ENCODE measurements at places on chromosomes 6 and 20.

DNA sequence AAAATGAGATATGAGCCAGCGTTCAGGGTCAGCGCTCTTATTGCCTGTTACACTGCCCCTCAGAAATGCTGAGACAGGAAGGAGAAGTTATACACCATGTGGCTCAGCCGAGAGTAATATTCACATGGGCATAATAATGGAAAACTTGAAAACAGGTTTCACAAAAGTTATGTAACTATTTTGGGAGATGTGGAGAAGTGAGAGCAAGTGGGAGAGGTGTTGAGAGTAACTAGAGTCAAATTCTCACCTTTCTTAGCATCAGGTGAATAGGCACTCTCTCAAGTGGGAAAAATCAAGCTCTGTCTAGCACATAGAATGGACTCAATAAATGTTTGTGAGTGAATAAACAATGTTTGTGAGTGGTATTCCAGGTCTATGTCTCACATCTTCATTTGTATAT is 94.5 kb downstream of the TBX18 start:
- no peak for DNase-seq

- no peak for DNase-seq
Measured at GRCh38 chr6:132954222-132954621, 139.9 kb downstream of the RPS12 start.

DNA sequence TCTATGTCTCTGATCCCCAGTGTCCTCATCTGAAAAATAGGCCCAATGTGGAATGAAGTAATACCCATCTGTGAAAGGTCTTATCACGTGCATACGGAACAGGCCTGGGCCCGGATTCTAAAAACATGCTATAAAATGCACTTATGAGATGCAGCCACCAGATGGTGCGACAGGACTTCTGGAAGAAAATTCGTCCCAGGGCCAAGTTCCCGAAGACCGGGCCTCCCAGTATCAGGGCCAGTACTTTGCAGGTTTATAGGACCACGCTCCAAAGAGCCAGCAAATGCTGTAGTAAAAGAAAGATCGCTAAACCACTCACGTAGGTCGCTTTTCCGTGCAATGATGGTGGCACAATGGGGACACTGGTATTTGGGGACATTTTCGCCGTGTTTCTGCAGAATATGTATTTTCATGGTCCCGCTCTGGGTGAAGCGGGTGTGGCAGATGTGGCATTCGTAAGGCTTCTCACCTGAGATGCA is 10.6 kb downstream of the CTCFL start:
- no peak for DNase-seq

GRCh38 chr20:45911486-45912343 is at the start of gene PLTP:
Gene PLTP, minus strand, starts transcription at chr20:45912155. Its CDS starts 703 bp downstream, at chr20:45911452.
- DNase-seq, result no peak

DNA sequence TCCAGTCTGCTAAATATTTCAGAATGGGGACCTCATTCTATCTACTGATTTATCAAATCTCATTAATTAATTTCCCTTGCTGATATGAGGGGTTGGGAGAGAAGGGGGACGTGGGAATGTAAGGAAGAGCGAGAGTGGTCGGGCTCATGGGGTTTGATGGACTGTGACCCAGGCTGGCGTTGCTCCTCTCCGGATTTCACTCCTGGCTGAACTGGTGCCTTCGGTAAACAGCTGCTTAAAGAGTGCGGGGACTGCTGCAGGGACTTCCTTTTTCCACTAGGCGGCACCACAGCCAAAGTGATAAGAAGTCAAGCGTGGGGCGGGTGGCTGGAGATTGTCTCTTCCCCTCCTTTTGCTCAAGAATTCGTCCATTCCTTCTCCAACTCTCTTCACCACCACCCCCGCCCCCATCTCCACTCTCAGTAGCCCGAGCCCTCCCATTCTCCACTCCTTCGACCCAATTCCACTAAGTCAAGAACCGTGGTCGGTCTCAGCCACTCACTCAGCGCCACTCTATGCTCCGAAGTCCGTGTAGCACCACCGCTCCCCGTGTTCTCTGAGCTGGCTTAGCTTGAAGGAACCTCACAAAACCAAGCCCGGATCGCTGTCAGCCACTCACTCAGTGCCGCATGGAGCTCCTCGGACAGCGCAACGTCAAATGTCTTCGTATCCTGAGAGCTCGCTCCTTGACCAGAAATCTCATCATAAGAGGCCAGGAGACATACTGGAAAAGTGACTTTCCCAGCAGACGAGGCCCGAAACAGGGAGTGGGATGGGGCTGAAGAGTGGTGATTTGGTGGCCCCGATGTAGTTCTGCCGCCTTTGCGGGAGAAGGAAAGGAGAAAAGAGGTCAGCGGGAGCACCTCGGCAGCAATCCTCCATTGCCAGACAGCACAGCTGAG is 9.7 kb downstream of the TRIM31 start:
- DNase-seq, result peak; percentile 79

DNA sequence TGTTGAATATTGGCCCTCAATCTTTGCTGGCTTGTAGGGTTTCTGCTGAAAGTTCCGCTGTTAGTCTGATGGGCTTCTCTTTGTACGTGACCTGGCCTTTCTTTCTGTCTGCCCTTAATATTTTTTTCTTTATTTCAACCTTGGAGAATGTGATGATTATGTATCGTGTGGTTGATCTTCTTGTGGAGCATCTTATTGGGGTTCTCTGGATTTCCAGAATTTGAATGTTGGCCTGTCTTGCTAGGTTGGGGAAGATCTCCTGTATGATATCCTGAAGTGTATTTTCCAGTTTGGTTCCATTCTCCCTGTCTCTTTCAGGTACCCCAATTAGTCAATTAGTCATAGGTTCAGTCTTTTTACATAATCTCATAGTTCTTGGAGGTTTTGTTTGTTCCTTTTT is 22.6 kb upstream of the MOXD1 start:
- no peak for DNase-seq

DNA sequence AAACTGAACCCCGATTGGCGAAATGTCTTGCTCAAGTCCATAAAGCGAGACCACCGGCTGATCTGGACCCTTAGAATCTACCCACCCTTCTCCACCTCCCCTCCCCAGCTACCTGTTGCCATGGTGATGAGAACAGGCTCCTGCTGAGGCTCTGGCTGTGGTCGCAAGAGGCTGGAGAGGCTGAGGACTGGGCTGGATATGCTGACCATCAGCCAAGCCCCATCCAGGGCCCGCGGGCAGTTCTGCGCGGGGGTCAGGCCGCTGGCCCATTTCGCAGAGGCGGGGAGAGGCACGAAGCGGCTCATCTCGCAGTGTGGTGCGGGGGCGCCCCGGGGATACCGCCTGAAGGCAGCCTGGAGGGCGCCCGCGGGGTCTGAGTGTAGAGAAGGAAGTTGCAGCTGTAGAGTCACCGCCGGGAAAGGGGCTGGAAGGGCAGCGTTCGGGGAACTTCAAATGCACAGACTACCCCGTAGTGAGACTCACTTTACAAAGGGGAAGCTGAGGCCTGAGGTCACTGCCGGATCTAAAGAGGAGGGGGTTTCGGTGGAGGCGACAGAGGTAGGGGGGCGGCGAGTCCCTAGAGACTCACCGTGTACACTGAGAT is 671 bp downstream of the TAPBP start:
- peak; percentile 72 for DNase-seq

- DNase-seq, result no peak
Measured at GRCh38 chr20:39829661-39830060, 859.4 kb downstream of the MAFB start.

DNA sequence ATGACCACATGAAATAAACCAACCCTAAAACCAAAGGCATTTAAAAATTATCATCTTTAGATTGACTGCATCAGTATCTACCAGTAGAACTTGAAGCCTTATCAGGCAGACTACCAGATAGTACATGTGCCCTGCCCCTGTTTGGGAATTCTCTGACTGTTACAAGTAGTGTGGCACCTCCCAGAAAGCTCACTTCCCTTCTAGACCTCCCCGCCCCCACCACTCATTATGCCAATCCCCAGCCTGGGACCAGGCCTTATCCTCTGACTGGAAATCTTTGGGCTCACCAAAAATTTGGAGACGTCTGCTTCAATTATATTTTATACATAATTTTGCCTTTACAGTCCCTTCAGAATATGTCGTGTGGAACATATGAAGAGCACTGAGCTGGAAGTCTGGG is 155.6 kb downstream of the TFAP2B start:
- no peak for DNase-seq

- no peak for DNase-seq
Measured at GRCh38 chr6:133816171-133816570, 72.7 kb upstream of the TCF21 start.

DNA sequence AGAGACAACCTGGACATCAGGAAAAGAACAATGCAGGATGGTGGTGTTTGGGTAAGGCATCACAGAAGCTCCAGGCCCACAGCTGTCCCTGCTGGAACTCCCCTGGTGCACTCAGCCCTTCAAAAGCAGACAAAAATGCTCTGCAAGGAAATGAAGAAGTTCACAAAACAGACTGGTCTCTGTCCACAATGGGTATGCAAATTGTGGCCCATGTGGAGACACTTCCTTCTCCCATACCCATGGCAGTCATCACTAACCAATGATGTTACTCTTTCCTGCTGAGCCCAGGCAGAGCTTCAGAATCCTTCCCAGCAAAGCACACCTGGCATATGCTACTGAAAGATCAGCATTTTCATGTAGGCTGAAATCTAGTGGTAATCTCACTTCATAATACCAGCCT is 42.6 kb upstream of the PXDC1 start:
- DNase-seq, result no peak

- no peak for DNase-seq
Measured at GRCh38 chr20:21570285-21570992, 56.6 kb upstream of the NKX2-2 start.

GRCh38 chr20:4602297-4602631 is 119.4 kb upstream of the PRND start:
- DNase-seq, result no peak

DNA sequence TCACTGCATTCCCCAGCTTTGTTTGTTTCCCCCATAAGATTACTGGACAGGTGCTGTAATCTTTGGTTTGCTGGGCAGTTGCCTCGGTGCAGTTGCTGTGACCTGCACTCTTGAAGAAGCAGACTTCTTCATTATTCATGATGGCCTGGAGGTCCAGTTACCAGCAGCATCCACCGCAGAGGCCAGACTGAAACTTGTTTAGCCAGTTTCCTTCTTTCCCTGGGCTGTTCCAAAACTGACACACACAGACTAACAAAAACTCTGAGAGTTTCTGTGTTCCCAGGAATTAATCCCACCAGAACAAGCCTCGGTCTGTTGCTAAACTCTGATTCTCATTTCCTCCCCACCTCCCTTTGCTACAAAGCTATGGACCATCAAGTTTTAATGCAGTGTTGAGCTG is 144.1 kb downstream of the QRSL1 start:
- peak; percentile 7 for DNase-seq

DNA sequence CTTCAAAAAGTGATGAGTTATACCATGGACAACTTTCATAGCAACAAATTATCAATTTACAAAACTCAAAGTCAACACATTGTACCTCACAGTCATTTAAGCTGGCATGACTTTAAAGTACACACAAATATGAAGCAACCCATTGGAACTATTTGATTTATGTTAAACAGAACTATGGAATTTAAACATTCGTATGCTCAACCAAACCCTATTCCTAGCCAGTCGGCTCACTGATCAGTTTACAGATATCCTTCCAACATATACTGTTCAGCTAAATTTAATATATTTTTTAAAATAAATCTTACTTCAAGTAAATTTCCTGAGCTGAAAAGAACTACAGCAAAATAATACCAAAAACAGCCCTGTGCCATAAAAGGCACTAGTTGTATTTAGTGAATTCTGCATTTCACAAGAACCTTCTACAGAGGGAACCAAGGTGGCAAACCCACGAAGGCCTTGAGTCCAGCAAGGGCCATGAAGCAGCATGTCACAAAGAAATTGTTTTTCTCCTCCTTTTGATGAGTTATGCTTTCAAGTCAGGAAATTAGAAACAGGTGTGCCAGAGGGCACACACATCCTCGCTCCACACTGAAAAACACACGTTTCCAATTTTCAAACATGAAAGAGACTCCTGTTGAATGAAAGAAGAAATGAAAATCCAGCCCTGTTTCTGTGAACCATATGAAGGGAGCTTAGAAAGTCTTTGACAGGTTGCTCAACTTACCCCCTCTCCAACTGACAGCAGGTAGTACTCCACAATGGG is 122.8 kb downstream of the TASP1 start:
- no peak for DNase-seq

DNA sequence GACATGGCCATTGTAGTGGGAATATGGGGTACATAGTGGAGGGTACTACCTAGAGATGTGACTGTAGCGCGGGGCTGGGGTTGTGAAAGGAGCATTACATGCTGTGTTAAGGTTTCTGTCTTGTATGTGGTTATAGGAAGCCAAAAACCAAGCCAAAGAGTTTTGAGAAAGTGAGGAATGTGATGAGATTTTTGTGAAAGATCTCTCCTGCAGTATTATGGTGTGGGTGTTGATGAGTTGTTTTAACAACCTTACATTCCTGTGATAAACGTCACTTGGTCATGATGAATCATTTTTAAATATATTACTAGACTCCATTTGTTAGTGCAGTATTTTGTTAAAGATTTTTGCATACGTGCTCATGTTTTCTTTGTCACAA is 48.9 kb downstream of the ZFAND3 start:
- DNase-seq, result no peak

DNA sequence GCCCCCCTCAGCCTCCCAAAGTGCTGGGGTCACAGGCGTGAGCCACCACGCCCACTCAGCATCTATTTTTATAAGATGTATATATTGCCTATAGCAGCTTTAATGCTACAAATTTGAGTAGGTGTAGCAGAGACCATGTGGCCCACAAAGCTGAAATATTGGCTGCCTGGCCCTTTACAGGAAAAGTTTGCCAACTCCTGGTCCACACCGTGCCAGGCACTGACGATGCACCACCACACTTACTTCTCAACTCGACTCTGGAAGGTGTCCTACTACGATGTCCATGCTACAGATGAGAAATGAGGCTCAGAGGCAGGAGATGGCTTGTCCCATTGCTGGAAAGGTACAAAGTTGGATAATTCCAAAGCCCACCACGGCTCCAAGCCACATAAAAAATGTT is 17.2 kb upstream of the SRSF6 start:
- no peak for DNase-seq

- no peak for DNase-seq
Measured at GRCh38 chr6:44668391-44668930, 281.0 kb downstream of the CDC5L start.

- DNase-seq, result peak; percentile 98
Measured at GRCh38 chr20:44966030-44966961, at the start of gene STK4. Gene STK4, plus strand, starts transcription at chr20:44966512. Its CDS starts 57 bp downstream, at chr20:44966569.

DNA sequence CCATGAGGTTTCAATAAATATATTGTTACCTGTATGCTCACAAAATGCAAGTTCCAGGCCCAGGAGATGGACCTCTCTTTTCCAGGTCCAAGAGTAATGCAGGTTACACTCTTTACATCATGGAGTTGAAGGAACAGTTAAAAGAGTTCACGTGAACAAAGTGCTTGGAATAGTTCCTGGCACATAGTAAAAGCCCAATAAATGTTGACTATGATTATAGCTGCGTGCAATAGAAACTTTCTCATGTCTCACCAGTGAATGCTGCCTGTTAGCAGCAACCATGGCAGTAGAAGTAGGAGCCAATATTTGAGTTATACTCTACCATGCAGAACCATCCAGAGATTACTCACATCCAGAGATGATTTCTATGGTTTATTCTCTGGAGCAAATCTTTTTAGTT is 707.5 kb downstream of the DHX35 start:
- DNase-seq, result no peak

- peak; percentile 14 for DNase-seq
Measured at GRCh38 chr6:111361648-111362047, 121.4 kb downstream of the REV3L start.

- no peak for DNase-seq
Measured at GRCh38 chr6:128463942-128464341, 56.5 kb downstream of the PTPRK start.

GRCh38 chr6:15283986-15284361 is 38.1 kb downstream of the JARID2 start:
- DNase-seq, result no peak
